Activated CD4-positive, alpha-beta T cell treated with anti-CD3 and anti-CD28 coated beads for 48 hours (primary cell): ENCODE measurements at places on chromosomes 13 and 19.
A peak's percentile ranks its signal among the peaks of the same experiment; 100 is the strongest.

DNA sequence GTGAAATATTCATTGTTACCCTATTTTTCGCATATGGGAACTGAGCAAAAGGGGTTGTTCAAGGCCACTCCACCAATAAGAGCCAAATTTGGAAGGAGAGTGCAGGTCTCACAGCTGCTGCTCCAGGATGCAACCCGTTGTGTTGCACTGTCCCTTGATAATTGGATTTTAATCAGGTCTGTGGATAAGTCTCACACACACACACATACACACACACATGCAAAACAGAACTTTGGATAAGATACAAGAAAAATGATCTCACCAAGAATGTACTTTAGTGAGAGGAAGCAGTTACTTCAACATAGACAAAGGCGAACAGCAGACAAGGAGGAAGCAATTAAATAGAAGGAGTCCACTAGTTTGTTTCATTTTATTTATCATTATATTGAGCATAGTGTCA is 127.3 kb upstream of the EDNRB start:
- DNase-seq, result no peak

DNA sequence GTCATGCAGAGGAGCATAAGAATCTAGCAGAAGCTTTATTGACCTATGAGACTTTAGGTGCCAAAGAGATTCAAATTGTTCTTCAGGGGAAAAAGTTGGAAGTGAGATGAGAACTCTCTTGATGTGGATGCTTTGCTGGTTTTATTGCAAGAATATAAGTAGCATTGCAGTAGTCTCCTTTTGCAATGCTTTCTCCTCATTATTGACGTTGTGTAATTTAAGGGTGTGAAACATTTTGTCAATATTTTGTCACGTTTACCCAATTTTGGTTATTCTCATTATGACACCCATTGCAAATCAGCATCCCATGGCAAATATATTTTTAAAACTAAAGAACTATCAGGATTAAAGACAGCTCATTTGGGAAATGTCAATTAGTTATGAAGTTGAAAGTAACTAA is 11.9 kb upstream of the LILRB5 start:
- no peak for DNase-seq

DNA sequence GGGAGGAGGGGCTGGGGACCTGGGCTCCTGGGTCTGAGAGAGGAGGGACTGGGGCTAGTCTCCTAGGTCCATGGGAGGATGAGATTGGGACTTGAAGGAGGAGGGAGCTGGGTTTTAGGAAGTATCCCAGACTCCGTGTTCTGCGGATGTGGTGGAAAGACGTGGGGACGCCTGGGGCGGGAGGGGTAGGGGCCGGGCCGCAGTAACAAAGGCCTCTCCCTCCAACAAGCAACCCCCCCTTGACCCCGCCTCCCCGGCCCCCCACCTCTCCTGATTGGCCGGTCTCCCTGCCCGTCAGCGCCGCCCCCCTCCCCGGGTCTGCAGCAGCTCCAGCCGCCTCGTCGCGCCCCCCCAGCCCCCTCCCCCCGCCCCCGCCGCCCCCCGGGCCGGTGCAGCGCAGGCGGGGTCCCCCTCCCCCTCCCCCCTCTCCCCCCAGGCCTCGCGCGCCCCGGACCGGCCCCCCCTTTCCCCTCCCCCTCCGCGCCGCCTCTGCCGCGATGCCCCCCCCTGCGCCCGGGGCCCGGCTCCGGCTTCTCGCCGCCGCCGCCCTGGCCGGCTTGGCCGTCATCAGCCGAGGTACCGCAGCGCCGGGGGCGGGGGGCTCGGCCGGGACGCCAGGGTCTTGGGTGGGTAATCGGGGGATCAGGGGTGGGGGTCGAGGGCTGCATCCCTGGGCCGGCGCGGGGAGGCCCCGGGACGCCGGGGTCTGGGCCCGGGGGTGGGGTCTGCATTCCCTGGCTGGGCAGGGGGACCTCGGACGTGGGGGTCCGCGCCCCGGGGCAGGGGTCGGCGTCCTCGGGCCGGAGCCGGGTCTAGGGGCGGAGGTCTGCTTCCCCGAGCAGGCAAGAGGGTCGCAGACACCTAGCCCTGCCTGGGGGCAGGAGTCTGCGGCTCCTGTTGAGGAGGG is at the start of gene IGLON5:
TSS of gene IGLON5 (plus strand) at position 294 of the 907 bp plus-strand sequence. CDS start at position 498, 204 bp downstream.
- no peak for DNase-seq

GRCh38 chr13:113422807-113423519 is 30.3 kb downstream of the ADPRHL1 start:
- no peak for DNase-seq

- peak; percentile 89 for DNase-seq
Measured at GRCh38 chr19:29694669-29695627, 20.1 kb downstream of the C19orf12 start.

DNA sequence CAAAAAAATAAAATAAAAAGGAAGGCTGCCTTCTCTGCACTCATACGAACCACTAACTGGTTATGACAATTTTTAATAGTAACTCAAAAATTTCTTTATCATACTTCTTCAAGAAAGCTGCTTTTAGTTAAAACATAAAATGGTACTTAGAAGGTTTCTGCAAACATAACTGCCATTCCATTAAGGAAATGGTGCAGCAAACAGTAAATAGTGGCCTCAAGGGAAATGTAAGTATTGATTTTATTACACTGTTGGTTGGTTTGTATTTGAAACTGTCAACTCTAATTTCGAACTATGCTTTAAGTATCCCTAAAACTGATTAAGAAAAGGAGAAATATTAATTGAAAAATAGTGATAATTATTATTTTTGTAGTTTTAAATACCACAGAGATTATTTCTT is 278.0 kb downstream of the DACH1 start:
- no peak for DNase-seq

- DNase-seq, result no peak
Measured at GRCh38 chr13:113078902-113079780, 26.4 kb upstream of the F7 start.

DNA sequence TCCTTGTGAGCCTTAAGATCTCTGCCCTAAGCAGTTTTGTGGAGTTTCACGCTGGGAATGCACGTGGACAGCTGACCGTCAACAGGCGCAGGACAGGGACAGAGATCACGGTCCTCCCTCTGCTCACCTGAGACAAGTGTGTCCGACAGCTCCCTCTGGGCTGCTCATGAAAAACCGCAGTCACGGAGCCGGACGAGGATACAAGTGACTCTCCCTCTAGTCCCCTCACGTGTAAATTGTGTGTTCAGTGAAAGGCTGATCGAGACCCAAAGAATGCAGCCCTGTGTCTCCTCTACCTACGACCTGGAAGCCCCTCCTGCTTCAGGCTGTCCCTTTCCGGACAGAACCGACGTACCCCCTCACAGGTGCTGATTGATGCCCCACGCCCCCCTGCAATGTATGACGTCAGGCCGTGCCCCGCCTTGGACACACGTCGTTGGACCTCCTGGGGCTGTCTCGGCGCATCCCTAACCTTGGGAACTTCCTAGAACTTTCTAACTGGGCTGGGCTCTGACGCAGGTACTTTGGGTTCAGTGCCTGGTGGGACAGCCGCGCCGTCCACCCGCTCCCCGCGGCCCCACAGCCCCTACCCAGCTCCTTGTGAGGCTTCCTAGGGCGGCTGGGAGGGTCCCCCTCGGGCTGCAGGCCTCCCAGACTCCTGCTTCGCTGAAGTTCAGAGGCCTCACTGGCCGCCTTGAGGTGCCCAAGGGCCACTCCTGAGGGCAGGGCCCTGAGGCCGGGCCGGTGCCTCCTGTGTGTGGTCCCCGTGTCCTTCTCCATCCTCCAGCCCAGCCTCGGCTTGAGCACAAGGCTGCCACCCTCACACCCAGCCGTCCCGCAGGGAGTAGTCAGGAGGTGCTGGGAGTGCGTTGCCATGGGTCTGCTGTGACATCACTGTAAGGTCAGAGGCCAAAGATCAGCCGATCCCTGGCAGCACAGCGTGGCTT is at the start of gene C13orf46:
TSS of gene C13orf46 (minus strand) at position 859 of the 947 bp plus-strand sequence. CDS start at position 780, 79 bp downstream.
- DNase-seq, result no peak

DNA sequence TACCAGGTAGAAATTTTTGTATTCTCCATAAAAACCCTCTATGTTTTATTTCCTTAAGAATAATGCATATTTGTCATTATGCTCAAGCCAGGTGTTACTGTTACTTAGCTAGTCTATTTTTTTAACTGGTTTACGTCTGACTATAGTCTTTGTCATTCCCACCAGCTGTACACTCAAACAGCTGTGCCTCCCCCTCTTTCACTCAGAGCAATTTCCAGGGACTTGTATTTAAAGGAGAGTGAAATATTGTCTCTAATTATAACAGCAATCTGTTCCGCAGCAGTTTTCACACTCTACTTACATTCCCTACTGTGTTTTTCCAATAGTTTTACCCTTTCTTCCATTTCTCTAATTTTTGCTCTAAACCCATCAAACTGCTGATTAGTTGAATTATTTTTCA is 813.6 kb upstream of the MIR17HG start:
- DNase-seq, result no peak

DNA sequence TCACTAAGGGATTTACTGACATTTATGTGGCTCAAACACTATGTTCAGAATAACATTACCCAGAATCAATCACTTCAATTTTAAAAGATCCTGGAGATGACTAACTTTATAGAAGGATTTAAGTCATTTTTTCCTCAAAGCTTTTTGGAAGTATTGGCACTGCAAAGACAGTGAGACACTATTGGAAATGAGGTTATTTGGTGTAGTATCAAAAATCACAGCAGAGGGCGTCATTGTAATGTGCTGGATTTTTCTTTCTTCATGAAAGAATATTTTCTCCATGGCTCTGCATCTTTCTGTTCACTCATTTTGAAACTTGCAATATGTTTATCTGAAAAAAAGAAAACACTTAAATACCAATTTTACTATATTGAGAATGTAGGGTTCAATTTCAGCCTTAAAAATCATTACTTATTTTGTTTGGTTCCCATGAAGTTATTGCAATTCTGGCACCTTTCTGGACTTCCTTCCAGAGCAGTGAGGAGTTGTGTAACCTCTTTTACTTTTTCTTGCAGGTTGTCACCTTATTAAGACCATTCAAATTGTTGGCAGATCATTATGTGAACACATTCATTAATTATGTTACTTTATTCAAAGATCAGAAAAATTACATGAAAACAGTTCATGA is 3.7 kb upstream of the CSNK1A1L start:
- DNase-seq, result no peak

GRCh38 chr13:80029170-80029569 is 311.8 kb downstream of the SPRY2 start:
- DNase-seq, result no peak

- peak; percentile 94 for DNase-seq
Measured at GRCh38 chr19:43624933-43625332, 5.5 kb upstream of the ZNF428 start.
